PC-3 (cell line): ENCODE measurements at places on chromosomes 2 and 18. TPM values are rescaled to one million over a fixed set of nuclear protein-coding genes. Genes with fewer than 3 reads are reported as not detected.

DNA sequence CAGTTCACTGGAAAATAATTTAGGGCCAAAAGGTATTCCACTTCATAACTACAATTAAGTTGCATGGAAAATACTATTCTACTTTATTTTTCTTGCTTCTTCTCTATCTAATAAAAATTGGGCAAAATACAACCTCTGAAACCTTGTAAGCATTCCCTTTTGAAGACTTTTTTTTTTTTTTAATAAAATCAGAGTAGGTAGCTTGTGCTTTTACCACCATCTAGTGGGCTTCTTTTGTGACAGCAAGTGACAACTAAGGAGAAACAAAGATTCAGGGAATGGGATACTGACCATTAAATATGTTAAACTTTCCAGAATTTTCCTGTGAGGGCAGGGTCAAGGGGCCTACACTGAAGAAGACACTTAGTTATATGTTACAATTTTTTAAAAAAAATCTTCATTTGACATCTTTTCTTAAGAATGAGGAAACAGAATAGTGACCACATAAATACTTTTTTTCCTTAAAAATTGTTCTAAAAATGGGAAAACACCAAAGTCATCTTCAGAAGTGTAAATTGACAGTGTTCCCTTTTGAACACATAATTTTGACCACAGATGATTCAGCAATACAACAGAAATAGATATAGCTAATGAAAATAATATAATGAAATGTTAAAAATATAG, 1183.2 kb upstream of the ACVR2A start:
- DNase-seq, result peak; percentile 64

MBD1 gene
- total RNA-seq, result 30.2 and 42.6 TPM in 2 replicates

NEB gene
- total RNA-seq, result under 0.01 and 0.11 TPM in 2 replicates

MROH2A gene
- not detected in 2 replicates for total RNA-seq

DNA sequence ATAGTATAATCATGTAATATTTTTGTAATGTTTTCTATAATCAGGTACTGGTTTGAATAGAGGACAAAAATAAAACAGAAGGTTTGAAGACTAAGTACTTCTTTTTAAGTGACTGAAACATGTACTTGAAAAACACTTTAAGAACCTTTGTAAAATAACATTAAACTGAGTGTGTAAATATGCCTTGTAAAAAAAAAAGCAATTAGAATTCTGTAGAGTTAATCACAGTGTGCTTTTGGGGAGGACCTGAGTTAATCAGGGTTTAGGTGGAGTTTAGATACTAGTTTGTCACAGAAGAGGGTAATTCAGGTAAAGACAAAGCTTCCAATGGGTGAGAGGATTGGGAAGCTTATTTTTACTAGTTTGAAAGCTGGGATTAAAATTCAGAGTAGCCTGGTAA, 10.3 kb downstream of the MBD5 start:
- DNase-seq, result no peak

DNA sequence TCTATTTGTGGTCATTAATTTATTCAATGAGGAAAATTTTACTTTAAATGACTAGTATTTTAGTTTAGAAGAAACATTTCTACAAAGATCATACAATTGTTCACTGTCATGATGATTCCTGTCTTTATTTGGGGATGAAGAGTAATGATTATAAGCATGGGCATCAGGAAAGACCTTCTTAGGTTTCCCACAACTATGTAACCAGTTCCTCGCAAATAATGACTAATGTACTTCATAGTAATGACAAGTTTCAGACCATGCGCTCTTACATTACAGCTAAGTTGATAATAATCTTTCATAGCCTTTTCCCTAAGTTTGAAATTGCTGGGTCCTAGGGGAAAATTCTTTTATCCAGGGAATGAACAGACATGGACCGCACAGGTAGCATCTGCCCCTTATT, 90.5 kb downstream of the MYO5B start:
- peak; percentile 64 for DNase-seq

- DNase-seq, result peak; percentile 37
Measured at GRCh38 chr2:191690327-191690726, 12.4 kb downstream of the NABP1 start.

DNA sequence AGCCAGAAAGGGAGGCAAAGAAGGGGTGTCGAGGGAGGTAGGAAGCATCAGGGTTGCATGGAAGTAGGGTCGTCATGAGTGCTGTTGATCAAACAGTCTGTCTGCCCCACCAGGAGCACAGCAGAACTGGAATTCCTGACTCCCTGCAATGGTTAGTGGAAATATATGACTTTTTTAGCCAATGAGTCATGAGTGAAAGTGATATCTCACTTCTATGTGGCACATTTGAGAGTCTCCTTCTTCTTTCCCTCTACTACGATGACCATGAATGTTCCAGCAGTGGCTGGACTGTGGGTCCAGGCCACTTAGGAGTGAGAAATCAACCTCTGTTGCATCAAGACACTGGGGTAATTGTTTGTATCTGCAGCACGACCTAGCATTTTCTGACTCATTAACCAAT, 199.5 kb downstream of the TTC32 start:
- no peak for DNase-seq

SPATA3 gene
- total RNA-seq, result not detected in 2 replicates

GRCh38 chr18:79664525-79665125, 15.0 kb upstream of the CTDP1 start:
- peak; percentile 92 for DNase-seq

ALPG gene
- total RNA-seq, result 0.12 and 0.18 TPM in 2 replicates

- no peak for DNase-seq
Measured at GRCh38 chr18:54673936-54674335, 82.9 kb downstream of the DYNAP start.

DNA sequence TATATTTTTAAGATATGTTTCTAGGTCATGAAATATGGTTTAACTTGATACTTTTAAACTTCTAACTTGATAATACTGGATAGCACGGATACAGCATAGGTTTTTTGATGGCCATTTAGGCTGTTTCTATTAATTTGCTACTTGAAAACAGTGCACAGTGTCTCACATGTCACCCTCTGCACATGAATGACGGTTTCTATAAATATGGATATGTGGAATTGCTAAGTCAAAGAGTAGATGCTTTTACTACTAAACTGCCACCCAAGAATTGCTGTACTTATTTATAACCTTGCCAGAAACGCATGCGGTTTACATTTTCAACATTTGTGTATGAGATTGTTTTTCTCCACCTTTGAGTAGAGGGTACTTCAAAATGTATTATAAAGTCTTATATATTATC, 174.6 kb upstream of the LYPD1 start:
- no peak for DNase-seq

IL36RN gene
- total RNA-seq, result 0.36 TPM in 1 of 2 replicates, not detected in the other

DLX2 gene
- total RNA-seq, result 0.29 and 1.4 TPM in 2 replicates

KCMF1 gene
- total RNA-seq, result 62.1 and 73.6 TPM in 2 replicates

DNA sequence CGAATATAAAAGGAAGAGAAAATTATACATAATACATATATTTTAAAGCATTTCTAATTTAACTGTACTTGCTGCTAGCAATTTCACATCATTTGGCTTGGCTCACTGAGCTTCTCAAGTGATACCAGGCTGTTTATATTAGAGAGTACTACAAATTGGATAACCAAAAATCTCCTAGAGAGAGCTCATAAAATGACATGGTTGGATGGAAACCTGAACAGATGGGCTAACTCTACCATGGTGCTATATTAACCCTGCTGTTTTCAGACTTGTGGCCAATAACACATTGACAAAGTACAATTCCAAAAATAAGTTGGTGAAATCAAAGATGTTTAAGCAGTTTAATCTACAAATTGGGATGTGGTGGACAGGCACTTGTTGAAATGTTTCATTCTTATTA, 364.4 kb upstream of the GCFC2 start:
- no peak for DNase-seq

TUBA3E gene
- total RNA-seq, result not detected in 2 replicates

FEV gene
- total RNA-seq, result 0.07 TPM in 1 of 2 replicates, not detected in the other

EVA1A gene
- 48.9 and 70.8 TPM in 2 replicates for total RNA-seq

DNA sequence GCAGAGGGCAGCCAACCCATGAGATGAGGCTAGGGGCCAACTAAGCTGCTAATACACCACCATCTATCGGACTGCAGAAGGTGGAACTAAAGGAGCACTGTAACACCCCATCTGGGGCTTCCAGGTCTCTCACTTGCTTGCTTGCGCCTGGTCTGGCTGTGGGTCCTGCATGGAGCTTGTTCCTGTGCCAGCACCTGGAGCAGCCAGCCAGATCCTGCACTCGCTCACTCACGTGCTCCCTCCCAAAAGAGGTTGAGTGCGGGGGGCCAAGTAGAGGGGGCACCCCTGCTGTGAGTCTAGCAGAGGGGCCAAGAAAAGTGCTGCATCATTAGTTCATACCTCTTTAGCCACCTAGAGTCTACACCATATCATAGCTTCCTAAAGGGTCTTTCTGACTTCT, 250.9 kb downstream of the LRRTM4 start:
- no peak for DNase-seq

GRCh38 chr18:21803495-21803894, 62.9 kb downstream of the MIB1 start:
- no peak for DNase-seq

DNA sequence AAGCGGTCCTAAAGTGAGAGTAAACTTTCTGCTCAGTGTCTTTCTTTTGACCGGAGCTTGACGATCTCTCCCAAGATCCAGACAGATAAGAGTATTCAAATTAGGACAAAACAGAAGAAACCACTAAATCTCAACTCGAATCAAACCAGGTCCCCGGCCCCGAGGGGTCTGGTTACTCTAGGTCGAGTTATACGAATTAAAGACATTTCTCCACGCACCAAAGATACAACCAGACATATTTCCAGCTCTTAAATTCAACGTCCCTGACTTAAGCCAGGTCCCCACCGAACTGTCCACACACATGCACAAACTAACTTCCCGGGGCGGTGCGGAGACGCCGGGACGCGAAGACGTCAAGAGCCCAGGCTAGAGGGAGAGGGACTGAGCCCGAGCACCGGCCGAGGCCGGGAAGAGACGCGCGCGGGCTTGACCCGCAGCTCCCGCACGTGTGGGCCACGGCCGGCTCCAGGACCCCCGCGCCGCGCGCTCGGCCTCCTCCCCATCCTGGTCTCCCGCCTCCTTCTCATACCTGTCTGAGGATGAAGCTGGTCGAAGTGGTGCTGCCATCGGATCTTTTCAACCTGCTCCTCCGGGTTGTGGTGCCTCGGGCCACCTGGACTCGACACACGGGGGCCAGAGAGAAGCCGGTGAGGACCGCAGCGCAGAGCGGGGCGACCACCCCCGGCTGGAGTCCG, 896 bp downstream of the CACNB4 start:
- peak; percentile 6 for DNase-seq

KRCC1 gene
- total RNA-seq, result 6.7 and 14.1 TPM in 2 replicates

IL1RN gene
- 1.3 and 8.2 TPM in 2 replicates for total RNA-seq
